OCI-M1 (cell line): ENCODE measurements at places on chromosomes 13 and 19.

- DNase-seq: peak; percentile 57
These were observed 109.8 kb downstream of the CACNA1A start for GRCh38 chr19:13396250-13397080.

GRCh38 chr13:100733261-100733660 lies 58.7 kb upstream of the TMTC4 start:
- no peak for DNase-seq

DNA sequence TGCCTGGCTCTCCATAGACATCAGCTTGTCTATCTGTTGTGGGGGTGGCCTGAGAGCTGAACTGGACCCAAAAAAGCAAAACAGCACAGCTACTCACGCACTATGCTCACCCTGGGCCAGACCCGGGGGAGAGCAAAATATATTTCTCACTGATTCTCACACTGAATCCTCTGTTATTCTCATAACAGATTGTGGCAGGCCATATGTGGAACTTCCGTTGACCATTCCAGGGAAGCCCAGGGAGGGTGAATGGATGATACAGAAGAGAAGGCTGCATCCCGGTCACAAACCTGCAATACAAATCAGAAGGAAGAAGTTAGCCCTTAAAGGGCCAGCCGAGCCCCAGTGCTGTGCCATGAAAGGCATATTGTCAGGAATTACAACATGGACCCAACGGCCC lies 362.5 kb downstream of the ZNF536 start:
- no peak for DNase-seq

DNA sequence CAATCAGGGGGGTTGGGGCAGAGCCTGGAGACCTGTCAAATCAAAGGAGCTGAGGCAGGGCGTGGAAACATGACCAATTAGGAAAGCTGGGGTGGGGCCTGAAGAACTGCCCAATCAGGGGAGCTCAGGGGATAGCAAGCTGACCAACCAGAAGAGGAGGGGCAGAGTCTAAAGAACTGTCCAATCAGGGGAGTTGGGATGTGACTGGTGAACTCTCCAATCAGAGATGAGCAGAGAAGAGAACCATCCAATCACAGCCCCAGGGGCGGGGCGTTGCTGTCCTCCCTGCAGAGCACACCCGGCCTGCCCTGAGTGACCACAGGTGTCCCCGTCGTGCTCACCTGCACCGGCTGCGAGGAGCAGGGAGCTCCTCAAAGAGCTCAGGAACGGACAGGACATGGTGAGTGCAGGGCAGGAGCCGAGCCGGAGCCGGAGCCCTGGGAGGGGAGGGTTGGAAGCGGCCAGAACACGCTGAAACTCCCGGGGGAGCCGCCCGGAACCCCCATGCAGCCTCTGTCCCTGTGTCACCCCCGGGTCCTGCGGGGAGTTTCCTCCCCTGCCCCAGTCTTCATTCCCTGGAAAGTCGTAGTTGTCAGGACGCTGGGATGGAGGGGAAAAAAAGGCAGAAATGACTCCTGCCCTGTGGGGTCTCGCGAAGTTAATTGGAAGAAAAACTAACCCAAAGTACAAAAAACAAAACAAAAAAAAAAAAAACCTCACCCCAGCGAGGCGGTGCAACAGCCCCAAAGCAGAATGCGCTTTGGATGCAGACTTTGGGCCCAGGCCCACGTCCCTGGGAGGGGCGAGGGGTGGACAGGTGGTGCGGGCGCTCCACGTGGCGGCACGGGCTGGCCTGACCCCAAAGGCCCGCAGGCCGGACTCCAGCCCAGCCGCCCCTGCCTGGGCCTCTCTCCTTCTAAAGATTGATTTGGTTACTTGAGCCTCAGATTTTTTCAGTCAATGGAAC lies at the start of gene ZNF556:
ZNF556 (plus strand) TSS at position 311 of the 967 bp plus-strand sequence; CDS start at position 398, 87 bp downstream.
- DNase-seq: peak; percentile 23

DNA sequence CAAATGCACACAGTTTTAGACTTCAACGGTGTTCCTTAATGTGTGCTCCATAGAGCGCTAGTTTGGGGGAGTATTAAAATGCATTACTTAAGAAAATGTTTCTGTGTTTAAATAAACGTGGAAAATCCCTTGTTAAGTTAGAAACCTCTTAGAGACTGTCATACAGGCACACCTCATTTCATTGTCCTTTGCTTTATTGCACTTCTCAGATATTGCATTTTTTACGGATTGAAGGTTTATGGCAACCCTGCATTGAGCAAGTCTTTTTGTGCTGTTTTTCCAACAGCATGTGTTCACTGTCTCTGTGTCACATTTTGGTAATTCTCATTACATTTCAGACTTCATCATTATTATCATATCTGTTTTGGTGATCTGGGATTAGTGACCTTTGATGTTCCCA lies 244.0 kb downstream of the GGACT start:
- DNase-seq: no peak

GRCh38 chr19:15790096-15790495 lies 2.6 kb downstream of the OR10H5 start:
- no peak for DNase-seq

- peak; percentile 36 for DNase-seq
These were observed 276.3 kb upstream of the SOX21 start for GRCh38 chr13:94988654-94989053.

GRCh38 chr19:11355160-11356073 lies at the start of gene PLPPR2:
Gene PLPPR2, plus strand, starts transcription at chr19:11355432. Its CDS starts 2,242 bp downstream, at chr19:11357674.
- DNase-seq: peak; percentile 100

GRCh38 chr13:96533408-96533807 lies 443.5 kb downstream of the HS6ST3 start:
- DNase-seq: no peak

GRCh38 chr19:35907377-35907745 lies 734 bp downstream of the TYROBP start:
- no peak for DNase-seq

- no peak for DNase-seq
These were observed 12.7 kb upstream of the NUMBL start for GRCh38 chr19:40703029-40703755.

GRCh38 chr19:47521473-47522180 lies 6.8 kb upstream of the NAPA start:
- DNase-seq: no peak

DNA sequence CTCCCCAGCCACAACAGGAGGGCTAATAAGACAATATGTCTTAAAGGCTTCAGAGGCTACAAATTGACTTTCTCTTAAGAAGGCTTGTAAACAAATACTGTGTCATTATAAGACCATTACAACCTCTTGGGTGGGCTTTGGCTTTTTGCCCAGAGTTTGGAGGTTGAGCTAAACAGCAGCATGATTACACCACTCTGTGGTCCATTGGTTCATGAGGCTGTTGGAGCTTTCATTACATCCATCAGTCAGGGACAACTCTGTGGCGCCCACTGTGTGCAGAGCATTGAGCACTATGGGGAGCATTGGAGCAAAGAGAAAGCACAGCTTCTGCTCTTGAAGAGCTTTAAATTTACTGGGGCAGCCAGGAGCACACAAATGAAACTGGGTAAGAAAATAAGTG lies 75.9 kb downstream of the TNFSF11 start:
- DNase-seq: no peak
